Heart left ventricle (tissue), 16 donors: ENCODE measurements at places on chromosomes 3 and 15. TPM values are rescaled to one million over a fixed set of nuclear protein-coding genes. Genes with fewer than 3 reads are reported as not detected.

- DNase-seq: no peak
These were observed 915 bp upstream of the APH1B start for GRCh38 chr15:63276342-63277037.

DNA sequence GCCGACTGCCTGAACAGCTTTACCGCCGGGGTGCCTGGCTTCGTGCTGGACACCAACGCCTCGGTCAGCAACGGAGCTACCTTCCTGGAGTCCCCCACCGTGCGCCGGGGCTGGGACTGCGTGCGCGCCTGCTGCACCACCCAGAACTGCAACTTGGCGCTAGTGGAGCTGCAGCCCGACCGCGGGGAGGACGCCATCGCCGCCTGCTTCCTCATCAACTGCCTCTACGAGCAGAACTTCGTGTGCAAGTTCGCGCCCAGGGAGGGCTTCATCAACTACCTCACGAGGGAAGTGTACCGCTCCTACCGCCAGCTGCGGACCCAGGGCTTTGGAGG, 815 bp downstream of the SPINT1 start:
- DNase-seq: peak; percentile 15

DNA sequence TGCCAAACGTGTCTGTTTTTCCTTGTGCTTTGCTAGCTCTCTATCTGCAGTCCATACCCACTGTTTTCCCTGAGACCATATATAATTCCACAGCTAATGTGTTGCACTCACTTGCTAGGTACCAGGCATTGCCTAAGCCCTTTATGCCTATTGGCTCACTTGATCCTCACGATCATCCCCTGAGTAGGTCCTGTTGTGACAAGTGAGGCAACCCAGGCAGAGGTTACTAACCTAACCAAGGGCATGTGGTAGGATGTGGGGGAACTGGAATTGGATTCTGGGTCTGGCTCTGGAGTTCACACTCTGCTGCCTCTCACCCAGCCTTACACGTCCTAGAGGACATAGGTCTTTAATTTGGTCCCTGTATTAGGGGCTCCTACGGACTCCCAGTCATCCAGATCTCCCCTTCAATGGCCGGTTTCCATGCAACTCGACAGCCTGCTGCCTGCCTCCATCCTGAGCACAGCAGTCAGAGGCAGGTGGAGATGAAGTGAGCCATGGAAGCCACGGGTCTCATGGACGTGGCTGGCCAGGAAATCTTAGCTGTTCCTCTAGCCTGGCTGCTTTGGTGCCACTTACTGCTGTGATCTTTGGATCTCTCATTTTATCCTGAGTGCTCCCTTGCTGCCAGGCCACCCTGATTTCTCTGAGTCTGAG, 38.9 kb upstream of the MYZAP start:
- DNase-seq: no peak

SRGAP3 gene
- 1.4 TPM for polyA plus RNA-seq

KBTBD13 gene
- polyA plus RNA-seq: 0.78 TPM

DUOXA1 gene
- polyA plus RNA-seq: 0.11 TPM

MYH15 gene
- 0.27 TPM for polyA plus RNA-seq
